ENCODE measurements at places on chromosomes 2 and 18.
A peak's percentile ranks its signal among the peaks of the same experiment; 100 is the strongest.

- peak; percentile 81 for DNase-seq
Measured at GRCh38 chr2:96509114-96509846, 4.1 kb upstream of the NEURL3 start.

DNA sequence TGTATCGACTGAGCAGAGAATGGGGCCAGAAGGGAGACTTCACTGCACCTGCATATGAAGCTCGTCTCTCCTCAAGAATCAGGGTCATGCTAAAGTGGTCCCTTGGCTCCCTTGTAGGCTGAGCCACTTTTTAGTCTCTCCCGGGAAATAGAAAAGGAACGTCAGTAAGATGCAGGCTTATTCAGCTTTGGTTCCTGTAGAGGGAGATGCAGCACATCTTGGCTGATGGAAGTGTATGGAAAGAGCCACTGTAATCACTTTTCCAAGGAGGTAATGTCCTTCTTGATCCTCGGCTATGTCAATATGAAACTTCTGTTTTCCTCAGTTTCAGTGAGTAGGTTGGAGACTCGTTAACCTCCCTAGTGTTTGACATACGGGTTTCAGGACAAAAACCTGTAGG is 235.2 kb downstream of the GCA start:
- DNase-seq = no peak

DNA sequence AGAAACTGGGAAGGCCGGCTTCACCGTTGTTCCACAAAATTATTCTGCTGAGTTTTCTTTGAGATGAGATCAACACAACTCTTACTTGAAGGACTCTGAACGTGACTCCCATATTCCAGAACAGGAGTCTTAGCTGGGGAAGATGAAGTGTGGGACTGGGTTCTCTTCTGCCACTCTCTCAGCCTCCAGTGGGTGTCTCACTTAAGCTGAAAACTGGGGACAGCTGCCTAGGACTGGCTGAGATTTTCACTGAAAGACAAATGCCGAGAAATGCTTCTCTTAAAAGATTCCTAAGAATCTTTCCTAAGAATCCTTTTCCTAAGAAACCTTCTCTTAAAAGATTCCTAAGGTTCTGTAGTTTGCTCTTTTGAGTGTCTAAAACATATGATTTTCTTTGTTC is 156.6 kb upstream of the LHCGR start:
- DNase-seq = no peak

- no peak for DNase-seq
Measured at GRCh38 chr2:208266553-208266893, 468 bp downstream of the PIKFYVE start.

DNA sequence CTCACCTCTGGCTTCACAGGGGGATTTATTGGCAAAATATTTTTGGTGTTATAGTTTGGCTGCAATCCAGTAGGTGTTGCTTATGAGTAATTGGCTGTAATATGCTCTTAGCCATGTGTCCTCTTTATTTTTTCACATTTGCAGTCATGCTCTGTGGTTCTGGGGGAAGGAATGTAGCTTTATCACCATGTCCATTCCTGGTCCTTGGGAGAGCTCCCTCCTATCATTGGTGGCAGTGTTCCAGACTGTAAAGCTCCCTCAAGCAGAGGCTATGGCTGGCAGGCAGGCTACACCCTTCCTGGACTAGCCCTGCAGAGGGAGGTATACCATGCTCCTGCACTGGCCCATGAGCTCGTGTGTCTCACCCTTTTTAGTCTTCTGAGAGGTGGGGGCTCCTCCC is 120.0 kb upstream of the FSIP2 start:
- DNase-seq = no peak

Measured in activated CD4-positive, alpha-beta T cell treated with anti-CD3 and anti-CD28 coated beads, Interleukin-10, Interleukin-2, amounts not matched to agents 100 ng/mL and 50 ng/mL, durations not matched to agents 16 hours and 8 hours (primary cell).